ENCODE measurements at places on chromosomes 1 and 21.

- DNase-seq, result no peak
Measured at GRCh38 chr1:2446394-2446793, 29.7 kb upstream of the PLCH2 start.

GRCh38 chr21:24200052-24200451 is 1407.2 kb downstream of the MRPL39 start:
- DNase-seq, result no peak

- DNase-seq, result no peak
Measured at GRCh38 chr1:64525116-64525686, 55.3 kb downstream of the CACHD1 start.

DNA sequence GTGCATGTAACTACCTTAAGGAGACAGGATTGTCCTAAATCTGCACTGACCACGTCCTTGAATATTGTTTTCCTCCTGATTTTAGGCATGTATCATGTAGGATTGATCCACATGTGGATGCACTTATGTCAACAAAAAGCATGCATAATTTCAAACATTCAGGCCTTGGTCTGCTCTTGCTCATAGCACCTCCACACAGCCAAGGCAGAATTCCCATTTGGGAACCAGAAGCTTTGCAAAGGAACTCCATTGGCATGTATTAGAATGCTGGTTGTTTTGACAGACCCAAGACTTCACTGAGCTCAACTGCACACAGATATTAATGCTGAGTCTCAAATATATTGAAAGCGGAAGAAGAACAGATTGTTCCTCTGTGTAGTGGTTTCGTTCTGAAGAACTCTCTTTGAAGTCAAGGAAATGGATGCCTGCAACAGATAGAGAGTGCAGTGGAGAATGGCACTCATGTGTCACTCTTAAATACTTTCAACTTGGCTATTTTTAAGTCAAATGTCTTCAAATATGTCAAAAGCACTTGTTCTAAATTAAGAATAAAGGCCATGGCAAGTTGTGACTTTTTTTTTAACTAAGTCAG is 387.6 kb downstream of the LTN1 start:
- no peak for DNase-seq

DNA sequence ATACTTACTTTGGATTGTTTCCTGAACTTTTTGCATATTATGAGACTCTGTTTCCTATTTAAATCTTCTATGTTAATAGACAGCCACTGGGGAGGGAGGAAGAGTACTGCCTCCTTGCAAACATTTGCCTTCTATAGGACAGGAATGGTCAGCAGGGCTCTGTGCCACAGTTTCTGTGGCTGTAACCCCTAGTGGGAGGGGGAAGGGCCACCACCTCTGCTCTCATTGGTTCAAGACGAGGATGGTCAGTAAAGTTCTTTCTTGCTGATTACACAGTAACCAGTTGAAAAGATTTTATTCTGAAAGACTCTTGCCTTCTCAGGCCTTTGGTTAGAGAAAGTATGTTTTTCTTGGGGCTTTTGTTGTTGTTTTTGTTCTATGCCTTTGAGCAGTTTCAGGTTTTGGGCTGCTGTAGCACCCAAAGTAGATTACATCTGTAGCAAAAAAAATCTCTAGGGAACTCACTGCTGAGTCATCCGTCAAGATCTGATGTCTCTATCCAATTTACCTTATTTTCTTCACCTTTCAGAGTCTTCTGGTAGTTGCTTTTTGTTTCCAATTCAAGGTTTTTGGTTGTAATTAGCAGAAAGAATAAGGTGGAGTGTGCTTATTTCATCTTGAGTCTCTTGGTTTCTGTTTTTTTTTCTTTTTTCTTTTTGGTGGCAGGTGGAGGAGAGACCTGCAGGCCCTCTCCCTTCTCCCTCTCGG is 23.1 kb downstream of the SLC35A3 start:
- DNase-seq, result no peak

DNA sequence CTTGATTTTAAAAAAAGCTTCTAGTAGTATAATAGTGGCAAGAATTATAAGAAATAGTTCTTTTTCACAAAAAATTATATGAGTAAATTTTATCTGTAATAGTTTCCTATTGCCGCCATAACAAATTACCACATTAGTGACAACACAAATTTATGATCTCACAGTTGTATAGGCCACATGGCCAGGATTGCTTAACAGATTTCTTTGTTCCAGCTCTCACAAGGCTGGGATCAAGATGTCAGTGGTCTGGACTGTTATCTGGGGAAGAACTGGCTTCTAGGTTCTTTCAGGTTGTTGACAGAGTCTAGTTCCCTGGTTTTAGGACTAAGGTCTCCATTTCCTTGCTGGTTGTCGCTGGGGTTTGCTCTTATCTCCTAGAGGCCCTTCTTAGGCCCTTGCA is 236.4 kb downstream of the USP25 start:
- no peak for DNase-seq

Data from 8988T (cell line).